CD14-positive monocyte (primary cell): ENCODE measurements at places on chromosomes 7 and 10.

GRCh38 chr7:3358991-3359390 lies 57.9 kb downstream of the SDK1 start:
- DNase-seq = no peak

DNA sequence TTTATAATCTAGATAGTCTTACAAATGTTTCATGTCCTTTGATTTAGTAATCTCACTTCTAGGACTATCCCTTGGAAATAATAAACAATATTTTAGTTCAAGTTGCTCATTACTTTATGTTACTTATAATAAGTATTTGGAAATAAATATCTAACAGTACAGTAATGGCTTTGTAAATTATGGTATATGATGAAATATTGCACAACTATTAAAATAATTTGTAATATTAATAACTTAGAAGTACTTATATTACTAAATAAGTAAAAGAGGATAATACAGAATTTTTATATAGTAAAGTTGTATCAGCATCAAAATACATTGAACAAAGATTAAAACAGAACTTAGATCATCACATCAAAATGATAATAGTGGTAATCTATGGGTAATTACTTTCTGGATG lies 41.1 kb downstream of the SP4 start:
- no peak for DNase-seq

DNA sequence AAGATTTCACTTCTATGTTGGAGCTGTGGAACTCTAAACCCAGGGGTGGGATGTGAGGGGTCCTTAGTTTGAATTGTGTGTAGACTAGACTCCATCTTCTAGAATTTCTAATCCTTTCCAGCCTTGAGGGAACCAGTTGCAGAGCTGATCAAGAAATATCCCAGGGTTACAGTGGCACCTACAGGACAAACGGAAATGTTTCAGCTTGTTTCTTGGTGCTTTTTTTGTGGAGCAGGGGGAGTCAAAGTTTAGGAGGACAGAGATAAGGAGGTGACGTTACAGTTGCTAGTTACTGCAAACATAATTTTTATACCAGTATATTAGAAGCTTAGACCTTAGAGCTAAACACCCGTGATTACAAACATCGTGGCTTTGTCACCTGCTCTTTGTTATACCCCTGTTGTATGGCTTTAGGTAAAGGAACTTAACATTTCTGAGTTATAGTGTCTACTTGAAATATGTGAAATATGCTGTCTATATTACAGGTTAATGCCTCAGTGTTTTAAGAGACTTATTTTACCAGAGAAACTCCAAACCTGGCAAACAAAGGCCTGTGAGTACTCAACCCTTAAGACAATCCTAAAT lies 84.5 kb upstream of the DYNC1I1 start:
- peak; percentile 15 for DNase-seq

DNA sequence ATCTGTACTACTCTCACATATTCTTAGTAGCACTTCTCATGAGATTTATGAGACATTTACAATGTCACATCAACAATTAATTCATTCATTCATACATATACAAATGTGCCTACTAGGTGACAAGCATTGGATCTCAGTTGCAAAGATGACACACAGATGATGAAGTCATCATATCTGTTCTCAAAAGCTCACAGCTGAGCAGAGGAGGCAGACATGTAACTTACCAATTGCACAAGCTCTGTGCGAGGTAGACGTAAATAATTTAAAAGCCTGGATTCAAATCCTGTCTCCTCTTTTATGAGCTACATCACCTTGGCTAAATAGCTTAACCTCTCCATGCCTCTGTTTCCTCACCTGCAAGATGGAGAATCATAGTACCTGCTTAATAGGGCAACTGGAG lies 109.4 kb upstream of the FAM133B start:
- no peak for DNase-seq

DNA sequence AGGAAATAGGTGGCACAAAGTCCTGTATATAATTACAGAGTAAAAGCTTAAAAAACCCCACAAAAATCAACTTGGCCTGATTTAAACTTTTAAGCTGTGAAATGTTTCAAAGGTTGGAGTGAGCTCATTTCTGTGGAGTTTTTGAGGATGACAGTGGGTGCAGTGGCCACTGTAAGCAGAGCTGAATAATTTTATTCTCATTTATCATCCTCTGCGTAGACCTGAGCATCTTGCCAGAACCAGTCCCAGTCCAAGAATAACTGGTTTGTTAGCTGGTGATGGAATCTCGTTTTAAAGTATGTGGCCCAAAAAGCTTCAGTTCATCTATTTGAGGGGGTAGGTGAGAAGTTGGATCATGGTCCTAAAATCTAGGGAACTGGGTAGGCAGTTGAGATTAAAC lies 4.4 kb downstream of the BMPER start:
- DNase-seq = no peak

DNA sequence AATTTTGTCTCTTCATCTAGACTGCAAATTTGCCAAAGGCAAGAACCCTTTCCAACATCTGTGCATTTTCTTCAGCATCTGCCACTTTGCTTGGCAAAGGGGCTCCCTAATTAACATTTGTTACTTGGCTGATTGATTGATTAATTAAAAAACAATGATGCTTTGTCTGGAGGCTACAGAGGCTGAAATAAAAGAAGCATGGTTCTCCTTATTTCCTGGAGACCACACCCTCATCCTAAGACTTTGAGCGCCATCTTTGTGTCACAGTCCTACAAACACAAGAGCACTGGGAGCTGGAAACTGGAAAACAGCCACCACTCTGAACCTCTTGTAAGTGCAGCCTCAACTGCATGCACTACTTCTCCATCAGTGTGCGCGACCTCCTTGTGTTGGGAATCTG lies 189.2 kb downstream of the C7orf25 start:
- no peak for DNase-seq

GRCh38 chr7:137626469-137627067 lies 220.2 kb downstream of the DGKI start:
- peak; percentile 14 for DNase-seq

- DNase-seq = no peak
These were observed 16.0 kb downstream of the MMRN2 start for GRCh38 chr10:86941426-86941825.

GRCh38 chr10:70190581-70190980 lies 20.3 kb upstream of the SAR1A start:
- no peak for DNase-seq

DNA sequence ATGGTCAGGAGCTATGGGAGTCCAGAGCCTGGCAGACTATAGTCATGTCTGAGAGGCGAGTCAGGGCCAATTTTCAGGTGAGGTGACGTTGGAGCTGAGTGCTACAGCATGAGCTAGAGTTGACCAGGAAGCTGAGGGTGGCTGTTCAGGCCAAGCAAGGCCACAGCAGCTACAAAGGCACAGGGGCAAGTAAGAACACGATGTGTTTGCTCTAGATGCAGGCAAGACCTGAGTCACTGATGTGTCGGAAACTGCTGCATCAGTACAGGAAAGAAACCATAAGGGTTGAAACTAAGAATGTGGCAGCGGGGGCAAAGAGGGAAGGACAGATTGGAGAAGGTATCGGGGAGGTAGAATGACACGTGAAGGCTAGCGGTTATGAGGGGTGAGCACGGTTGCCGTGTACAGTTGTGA lies 11.8 kb upstream of the RRP12 start:
- peak; percentile 42 for DNase-seq

- no peak for DNase-seq
These were observed 129.1 kb upstream of the RNF32 start for GRCh38 chr7:156511426-156511825.

DNA sequence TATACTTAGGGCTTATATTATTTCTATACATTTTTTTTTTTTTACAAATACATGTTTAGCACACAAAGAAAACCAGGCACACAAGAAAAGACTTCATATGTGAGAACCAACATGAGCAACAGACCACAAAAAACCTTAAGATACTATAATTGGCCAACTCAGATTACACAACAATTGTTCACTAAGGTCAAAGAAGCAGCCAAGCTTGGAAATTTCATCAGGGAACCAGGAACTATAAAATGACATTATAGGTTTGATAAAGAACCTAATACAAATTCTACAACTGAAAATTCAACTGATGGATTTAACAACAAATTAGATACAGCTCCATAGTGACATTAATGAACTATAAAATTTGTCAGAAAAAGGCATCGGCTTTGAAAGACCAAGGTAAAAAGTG lies 4.4 kb upstream of the LUC7L2 start:
- DNase-seq = peak; percentile 47

- DNase-seq = no peak
These were observed 82.5 kb upstream of the LRGUK start for GRCh38 chr7:134044682-134045081.

GRCh38 chr7:41544241-41544640 lies 158.6 kb downstream of the INHBA start:
- no peak for DNase-seq

GRCh38 chr10:92142949-92143348 lies 147.9 kb downstream of the CPEB3 start:
- DNase-seq = peak; percentile 15

DNA sequence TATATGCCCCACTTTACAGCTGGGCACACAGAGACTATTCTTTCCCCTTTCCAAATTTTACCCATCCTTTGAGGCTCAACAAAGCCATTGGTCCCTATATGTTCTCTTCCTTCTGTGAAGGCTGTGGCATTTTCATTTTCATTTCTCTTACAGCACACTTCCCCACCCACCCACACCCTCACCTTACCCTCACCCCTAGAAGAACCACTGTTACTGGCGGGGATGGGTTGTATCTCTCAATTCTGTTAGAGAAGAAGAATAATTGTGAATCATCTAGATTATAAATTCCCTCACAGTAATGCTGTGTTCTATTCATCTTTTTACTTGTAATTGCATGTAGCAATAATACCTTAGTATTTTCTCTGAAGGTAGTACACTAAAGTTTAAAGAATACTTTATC lies 10.2 kb upstream of the CCDC71L start:
- no peak for DNase-seq

- no peak for DNase-seq
These were observed 179.8 kb downstream of the EBF3 start for GRCh38 chr10:129784291-129784690.

DNA sequence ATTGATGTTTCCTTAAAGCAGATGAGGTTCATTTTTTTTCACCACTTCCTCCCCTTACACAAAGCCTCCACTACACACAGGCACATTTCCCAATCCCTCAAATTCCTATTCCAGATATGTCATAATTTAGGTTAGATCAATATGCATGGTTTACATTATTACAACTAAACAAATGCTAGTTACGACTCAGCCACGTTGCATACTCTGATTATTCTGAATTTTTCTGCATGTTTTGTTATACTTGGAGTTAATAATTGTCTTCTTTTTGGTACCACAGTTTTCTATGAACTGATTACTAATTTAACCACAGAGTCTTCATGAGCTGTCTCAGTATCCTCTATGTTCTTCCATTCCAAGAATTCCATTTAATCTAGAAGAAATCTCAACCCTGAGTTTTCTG lies 4.4 kb upstream of the BICC1 start:
- no peak for DNase-seq

GRCh38 chr7:111855161-111855841 lies 293.0 kb upstream of the IMMP2L start:
- no peak for DNase-seq

- DNase-seq = peak; percentile 6
These were observed 121.8 kb upstream of the AFAP1L2 start for GRCh38 chr10:114526126-114526503.

DNA sequence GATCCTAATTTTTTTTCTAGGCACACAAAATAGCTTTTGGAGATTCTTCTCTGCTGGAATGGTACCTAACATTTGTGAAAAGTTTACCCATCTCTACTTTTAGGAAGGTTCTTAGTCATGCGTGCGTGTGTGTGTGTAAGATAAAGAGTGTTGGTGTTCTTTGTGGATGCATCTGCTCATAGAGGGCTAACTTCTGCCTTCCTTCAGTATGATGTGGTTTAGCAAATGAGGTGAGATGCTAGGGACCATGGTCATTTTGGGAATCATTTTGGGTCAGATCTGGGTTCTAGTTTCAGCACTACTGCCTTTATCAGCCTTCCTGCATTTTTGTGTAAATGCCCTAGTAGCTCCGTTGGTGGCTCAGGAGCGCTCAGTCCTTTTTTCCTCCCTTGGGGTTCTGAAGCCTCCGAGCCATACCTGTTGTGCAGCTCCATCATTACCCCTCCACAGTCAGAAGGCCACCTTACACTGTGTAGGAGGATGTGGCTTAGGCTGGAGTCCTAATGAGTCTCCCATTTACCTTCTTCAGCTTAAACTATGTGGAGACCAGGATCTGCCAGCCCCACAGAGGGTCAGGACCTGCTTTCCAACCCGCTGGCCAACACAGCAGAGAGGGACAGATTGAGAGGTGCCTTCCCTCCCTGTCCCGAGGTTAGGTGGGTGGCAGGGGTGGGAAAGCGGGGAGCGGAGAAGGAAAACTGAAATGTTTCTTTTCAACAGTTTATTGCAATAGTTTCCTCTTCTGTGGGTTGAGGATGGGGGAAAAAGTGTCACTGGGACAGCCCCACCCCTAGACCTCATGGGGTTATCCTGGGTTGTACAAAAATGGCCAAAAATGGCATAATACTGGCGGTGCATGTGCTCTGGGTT lies 31.2 kb downstream of the TSPAN14 start:
- DNase-seq = no peak

DNA sequence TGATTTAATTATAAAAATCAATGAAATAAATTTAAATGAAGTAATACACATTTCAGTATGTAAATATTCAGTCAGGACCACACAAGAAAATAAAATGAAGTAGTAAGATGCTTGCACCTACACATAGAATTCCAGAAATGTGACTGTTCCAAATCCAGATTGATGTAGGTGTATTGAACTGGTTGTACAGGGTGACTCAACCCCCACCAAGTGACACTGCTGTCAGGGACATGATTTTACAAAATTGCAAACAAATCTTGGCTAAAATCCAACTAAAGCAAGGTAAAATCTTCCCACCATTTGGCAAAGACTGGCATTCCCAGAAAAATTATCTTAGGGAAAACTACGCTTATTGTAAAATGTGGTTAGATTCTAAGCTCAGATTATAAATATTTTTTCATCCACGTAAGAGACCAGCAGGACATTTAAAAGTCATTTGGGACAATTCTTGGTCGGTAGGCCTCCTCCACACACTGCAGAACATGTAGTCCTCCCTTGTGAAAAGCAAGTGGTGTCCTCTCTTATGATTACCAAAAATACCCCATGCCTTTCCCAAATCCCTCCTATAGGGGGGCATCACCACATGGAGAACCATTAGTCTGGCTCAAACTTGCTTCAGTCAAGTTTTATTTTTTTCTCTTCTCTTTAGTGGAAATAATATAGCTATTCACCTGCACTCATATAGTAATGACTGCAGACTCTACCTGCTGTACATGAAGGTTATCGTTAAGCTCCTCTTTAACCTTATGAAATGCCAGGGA lies 287.1 kb upstream of the SMIM30 start:
- DNase-seq = no peak

GRCh38 chr7:103781409-103781808 lies 208.0 kb downstream of the RELN start:
- no peak for DNase-seq
